ENCODE measurements at places on chromosomes 4 and X. TPM values are rescaled to one million over a fixed set of nuclear protein-coding genes. Genes with fewer than 3 reads are reported as not detected.

DNA sequence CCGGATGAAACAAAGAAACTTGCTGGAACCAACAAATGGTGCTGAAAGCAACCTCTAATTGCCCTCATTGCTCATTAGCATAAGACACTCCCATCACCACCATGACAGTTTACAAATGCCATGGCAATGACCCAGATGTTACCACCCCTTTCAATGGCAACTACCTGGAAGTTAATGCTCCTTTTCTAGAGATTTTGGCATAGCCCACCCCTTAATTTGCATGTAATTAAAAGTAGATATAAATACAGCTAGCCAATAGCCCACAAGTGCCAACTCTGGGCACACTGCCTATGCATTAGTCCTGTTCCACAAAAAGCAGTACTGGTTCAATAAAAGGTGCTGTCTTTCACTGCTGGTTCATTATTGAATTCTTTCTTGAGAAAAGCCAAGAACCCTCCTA lies 410.3 kb upstream of the PPP1R2C start:
- DNase-seq: no peak

- no peak for DNase-seq
Measured at GRCh38 chrX:47958761-47959342, 44.9 kb downstream of the ZNF182 start.

DNA sequence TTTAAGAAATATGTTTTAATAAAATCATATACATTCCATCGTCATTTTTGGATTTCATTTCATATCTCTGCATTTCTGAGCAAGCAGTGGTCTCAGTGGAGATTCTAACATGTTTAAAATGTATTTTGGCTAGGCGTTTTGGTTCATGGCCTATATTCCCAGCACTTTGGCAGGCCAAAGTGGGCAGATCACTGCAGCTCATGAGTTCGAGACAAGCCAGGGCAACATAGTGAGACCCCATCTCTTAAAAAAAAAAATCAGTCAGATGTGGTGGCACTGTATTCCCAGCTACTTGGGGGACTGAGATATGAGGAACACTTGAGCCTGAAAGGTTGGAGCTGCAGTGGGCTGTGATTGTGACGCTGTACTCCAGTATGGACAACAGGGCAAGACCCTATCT lies 67.5 kb upstream of the RAB33B start:
- DNase-seq: no peak

DNA sequence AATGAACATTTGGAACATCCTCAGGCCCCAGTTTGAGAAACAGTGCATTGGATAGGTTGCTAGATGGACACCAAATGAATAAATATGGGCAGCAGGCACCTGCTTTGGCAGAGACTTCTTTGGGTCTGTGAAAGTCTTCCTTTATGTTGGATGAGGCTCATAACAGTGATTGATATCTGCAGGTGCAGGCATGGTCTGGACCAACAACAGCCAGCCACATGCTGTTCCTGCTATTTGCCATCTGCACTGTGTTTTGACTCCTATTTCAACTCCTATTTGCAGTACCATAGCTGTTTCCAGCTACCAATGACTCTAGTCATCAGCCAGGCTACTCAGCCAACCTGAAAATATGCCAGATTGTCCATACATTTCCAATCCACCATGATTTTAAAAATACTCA lies 60.9 kb downstream of the ANAPC4 start:
- no peak for DNase-seq

DNA sequence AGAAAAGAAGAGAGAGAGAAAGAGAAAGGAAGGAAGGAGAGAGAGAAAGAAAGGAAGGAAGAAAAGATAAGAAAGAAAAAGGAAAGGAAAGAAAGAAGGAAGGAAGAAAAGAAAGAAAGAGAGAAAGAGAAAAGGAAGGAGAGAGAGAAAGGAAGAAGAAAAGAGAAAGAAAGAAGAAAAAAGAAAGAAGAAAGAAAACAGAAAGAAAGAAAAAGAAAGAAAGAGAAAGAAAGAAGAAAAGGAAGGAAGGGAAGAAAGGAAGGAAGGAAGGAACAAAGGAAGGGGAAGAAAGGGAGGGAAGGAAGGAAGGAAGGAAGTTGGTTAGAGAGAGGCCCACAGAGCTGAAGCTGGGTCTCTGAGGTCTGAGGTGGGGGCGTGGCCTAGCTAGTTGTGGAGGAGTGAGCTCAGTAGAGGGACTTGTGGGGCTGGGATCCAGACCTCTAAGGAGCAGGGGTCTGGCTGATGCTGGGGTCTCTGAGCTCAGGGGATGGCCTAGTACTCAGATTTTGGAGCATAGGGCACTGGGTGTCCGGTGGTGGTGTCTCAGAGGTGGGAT lies 27.1 kb upstream of the PDZD4 start:
- no peak for DNase-seq

DNA sequence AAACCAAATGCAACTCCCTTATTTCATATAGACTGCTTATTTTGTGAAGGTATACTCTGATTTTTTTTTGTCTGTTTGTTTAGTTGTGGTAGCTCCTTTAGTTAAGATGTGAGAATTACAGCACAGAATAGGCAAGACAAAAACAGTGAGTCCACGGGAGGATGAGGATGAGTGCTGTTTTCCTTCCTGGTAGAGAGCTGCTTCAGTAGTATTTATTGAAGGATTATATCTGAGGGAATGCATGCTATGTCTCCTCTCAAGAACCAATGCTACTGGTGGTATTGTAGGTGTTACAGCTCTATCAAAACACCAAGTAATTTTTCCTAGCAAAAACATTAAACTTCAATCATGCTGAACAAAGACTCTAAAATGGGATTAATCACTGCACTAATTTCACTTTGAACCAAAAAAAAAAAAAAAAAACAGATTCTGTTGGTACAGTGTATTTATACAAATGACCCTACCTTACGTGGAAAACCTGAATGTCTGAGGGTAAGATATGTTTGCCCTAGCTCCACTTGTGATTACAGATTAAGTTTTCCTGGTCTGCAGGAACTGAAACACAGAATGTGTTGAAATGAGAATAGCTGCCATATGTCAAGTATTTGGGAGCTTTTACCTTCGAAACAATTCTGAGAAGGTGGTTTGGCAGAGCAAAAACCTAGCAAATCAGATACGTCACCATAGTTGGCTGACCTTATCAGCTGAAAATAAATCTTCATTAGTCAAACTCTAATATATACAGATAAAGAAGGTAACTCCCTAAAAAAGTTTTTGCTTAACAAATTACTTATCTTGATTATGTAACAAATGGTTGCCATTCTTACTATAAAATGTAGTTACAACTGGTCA lies 40.3 kb downstream of the PPP3CA start:
- DNase-seq: no peak

GRCh38 chr4:121554382-121554781 lies 142.4 kb downstream of the ANXA5 start:
- DNase-seq: no peak

The TMEM33 gene
- polyA plus RNA-seq: 52.7 TPM

The FANCB gene
- polyA plus RNA-seq: 5.5 TPM

The OCIAD2 gene
- polyA plus RNA-seq: 209 TPM

The FAM133A gene
- polyA plus RNA-seq: 0.05 TPM

The PLK4 gene
- polyA plus RNA-seq: 36.7 TPM

Data from left kidney (tissue), 8 donors.